ENCODE measurements at places on chromosomes 1 and 21. TPM values are rescaled to one million over a fixed set of nuclear protein-coding genes. Genes with fewer than 3 reads are reported as not detected.

- no peak for DNase-seq
Observed at GRCh38 chr1:116962987-116963639, 38.4 kb upstream of the CD101 start.

GRCh38 chr1:94253456-94254017 lies 16.2 kb upstream of the ARHGAP29 start:
- no peak for DNase-seq

DNA sequence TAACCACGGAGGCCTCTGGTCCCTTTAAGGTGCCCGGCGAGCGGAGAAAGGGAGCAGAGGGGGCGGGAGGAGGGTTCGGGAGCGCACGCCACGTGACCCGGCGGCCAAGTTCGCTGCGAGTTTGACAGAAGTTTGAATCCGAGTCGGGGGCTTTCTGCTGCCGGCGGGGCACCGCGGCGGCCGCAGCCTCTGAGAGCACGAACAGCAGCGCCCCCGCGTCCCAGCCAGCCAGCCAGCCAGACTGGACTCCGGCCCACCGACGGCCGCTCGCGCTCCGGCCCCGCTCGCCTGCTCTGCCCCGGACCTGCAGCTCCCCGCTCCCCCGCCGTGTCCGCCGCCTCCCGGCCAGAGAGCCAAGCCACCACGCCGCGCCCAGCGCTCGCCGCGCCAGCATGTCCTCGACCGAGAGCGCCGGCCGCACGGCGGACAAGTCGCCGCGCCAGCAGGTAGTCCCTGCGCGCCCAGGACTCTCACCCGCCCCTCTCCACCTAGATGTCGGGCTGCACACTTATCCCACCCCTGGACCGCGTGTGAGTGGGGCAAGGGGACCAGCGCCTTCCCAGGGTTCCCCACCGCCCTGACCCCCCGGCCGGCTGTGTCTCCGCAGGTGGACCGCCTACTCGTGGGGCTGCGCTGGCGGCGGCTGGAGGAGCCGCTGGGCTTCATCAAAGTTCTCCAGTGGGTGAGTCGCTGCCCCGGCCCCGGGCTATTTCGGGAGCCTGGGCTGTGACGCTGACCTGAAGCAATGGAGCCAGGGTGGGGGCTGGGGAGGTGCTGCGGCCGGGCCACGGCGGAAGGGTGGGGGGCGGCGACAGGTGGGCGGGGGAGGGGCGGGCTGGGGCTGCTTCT lies at the start of gene SYPL2:
SYPL2 (plus strand) TSS at position 95 of the 849 bp plus-strand sequence; CDS start at position 393, 298 bp downstream.
- DNase-seq: peak; percentile 69

GRCh38 chr1:67771749-67772148 lies 61.5 kb downstream of the GNG12 start:
- peak; percentile 74 for DNase-seq

DNA sequence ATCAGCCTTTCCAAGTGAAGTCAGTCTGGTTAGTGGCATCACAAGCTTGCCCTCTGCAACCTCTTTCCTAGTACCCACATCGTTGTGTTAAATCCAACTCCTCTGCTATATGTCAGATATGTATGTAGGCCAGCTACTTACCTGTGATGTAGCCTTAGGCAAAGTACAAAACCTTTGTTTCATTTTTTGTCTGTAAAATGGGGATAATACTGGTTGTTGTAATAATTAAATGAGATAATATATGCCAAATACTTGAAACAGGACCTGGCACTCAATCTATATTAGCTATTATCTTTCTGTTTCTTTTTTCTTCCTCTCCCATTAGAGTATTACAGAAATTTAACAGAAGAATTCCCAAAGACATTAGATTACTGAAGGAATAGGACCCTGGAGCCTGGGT lies 1.2 kb downstream of the PCP4L1 start:
- no peak for DNase-seq

GRCh38 chr1:234368320-234369032 lies 4.8 kb upstream of the COA6 start:
- no peak for DNase-seq

GRCh38 chr1:19074902-19075721 lies 118.6 kb upstream of the IFFO2 start:
- DNase-seq: no peak

- no peak for DNase-seq
Observed at GRCh38 chr1:210189426-210189825, 43.2 kb upstream of the SERTAD4 start.

GRCh38 chr1:119361205-119361604 lies 7.4 kb upstream of the HAO2 start:
- DNase-seq: no peak

The SLC16A4 gene
- total RNA-seq: 10.8 TPM

The TTC3 gene
- total RNA-seq: 339 TPM

The PTPN22 gene
- 0.92 TPM for total RNA-seq

The INKA2 gene
- 17.7 TPM for total RNA-seq

The A3GALT2 gene
- not detected for total RNA-seq
